Thyroid gland (tissue), 4 donors: ENCODE measurements at places on chromosomes 16 and 17.

DNA sequence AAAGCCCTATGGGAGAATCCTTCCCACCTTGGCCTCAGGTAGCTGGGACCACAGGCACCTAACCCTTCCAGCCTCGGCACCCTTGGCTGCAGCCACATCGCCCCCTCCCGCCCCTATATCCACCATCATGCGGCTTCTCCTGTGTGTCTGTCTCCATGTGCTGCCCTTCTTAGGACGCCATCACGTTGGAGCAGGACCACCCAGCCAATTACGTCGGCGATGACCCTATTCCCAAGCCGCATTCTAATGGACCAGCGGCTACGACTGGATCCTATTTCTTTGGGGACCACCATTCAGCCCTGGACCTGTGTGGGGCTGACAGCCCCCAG lies 3.3 kb upstream of the CCDC57 start:
- DNase-seq: no peak

GRCh38 chr17:63039342-63039741 lies 73.3 kb downstream of the TANC2 start:
- DNase-seq: no peak

- no peak for DNase-seq
Observed at GRCh38 chr17:54662978-54663876, 237.4 kb upstream of the TOM1L1 start.

- peak; percentile 82 for DNase-seq
Observed at GRCh38 chr16:57802341-57803133, at the start of gene KIFC3. Gene KIFC3, minus strand, starts transcription at chr16:57802491. Its CDS starts 4,248 bp downstream, at chr16:57798243.

GRCh38 chr17:60149691-60150582 lies at the start of gene CA4:
Gene CA4, plus strand, starts transcription at chr17:60149973. Its CDS starts 62 bp downstream, at chr17:60150035.
- no peak for DNase-seq

- DNase-seq: no peak
Observed at GRCh38 chr16:87160234-87160636, 157.0 kb downstream of the C16orf95 start.

DNA sequence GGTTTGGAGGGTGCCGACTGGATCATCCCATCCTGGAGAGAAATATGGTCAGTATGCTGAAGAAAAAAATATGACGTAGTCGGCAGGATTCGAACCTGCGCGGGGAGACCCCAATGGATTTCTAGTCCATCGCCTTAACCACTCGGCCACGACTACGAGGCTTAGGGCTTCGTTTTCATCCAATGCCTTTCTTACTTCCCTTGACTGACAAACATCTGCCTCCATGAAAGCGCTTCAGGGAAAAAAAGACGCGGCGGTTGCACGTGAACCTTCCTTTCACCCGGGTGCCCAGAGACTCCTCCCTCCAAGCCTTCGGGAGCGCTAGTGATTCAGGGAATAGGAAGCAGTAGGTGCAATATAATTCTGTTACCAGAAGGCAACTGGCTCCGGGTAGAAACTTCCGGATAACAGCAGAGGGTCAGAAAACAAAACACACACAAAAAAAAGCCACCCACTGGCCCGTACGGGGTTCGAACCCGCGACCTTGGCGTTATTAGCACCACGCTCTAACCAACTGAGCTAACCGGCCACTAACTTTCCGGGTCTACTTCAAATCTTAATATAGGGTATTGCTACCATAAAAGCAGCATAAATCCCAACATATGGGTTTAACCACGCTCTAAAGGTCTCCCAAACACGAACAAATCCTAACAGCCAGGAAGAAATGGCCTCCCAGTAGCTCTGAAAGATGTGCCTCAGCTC lies 16.3 kb upstream of the AURKB start:
- DNase-seq: peak; percentile 66

DNA sequence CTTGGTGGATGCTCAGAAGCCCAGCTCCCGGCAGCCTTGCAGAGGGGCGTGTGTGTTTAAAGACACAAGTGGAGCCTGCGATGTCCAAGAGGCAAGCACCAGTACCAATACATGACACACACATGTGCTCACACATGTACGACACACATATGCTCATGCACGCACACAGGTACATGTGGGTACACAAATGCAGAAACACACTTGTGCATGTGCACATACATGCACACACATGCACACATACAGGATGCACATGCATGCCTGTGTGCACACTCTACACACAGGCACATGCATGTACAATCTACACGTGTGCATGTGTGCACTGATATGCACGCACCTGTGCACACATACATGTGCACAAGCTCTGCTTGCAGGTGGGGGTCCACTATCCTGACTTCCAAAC lies 10.8 kb downstream of the RBFOX3 start:
- DNase-seq: no peak

DNA sequence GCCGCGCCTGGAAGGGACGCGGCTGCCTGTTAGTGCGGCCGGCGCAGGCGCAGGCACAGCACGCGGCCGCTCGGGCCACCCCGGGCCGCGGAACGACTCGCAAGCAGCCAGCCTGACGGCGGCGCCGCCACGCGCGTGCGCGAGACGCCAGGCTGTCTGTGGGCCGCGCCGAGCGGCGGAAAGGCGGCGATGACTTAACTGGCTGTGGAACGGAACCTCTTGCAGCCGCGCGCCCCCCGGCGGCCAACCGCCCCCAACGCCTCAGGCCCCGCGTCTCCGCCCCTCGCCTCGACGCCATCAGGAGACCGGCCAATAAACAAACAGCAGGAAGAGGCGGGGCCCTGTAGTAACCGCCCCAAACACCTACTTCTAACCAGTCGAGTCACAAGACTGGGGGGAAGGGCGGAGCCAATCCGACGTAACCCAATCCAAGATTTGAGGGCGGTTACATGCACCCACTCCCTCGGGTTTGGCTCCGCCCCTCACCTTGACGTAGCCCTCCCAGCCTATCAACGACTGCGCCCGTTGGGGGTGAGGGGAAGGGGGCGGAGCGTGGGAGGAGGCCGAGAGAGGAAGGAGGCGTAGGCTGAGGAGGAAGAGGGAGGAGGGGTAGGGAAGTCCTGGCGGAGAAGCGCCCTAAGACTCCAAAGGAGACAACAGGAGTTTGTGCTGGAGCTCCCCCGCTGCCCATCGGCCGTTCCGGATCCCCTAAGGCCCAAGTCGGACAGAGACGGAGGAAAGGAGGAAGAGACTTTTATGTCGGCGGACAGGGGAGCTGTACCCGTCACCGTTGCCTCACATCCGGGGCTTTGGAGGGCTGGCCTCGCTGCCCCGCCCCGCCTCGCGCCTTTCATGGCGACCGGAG lies at the start of gene FBRS:
Gene FBRS (plus strand): TSS at position 566 of the 865 bp plus-strand sequence. CDS start 1,088 bp downstream, outside the sequence.
- peak; percentile 100 for DNase-seq

- DNase-seq: no peak
Observed at GRCh38 chr17:67043283-67043682, 1.1 kb upstream of the CACNG1 start.

GRCh38 chr17:20997711-20998570 lies 44.9 kb downstream of the USP22 start:
- DNase-seq: no peak

DNA sequence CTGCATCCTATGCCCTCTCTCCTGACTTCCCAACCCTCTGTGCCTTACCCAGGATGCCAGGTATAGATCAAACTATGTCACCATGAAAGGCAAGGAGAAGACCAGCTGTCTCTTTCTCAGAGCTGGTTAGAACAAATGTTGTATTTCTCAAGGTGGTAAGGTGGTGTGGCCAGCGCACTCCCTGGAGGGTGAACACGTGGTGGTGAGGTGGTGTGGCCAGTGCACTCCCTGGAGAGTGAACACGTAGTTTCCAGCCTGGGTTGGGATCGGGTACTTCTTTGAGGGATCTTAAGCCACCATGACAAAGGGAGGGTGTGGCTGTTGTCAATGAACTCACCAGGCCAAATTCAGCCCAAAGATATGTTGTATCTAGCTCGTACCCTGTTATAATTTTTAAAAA lies 26.8 kb downstream of the KATNIP start:
- no peak for DNase-seq
